ENCODE measurements at places on chromosomes 3 and 15.

DNA sequence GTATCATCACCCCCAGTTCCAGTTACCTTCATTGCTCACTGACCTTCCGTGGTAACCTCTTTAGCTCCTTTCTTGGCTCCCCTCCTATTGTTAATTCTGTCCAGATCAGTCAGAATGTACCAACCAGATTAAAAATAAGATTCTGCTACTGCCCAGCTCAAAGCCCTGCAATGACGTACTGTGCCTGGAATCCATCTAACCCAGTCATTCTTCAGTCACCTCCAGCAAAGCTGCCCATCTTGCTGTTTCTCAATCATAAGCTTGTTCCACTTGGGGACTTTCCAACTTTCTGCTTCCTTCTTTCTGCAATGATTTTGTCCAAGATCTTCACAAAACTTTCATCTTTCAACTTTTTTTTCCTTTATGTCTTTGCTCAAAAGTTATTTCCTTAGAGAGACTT lies 512.0 kb upstream of the ZNF385D start:
- no peak for DNase-seq

GRCh38 chr3:150346981-150347863 lies 60.9 kb upstream of the TSC22D2 start:
- no peak for DNase-seq

DNA sequence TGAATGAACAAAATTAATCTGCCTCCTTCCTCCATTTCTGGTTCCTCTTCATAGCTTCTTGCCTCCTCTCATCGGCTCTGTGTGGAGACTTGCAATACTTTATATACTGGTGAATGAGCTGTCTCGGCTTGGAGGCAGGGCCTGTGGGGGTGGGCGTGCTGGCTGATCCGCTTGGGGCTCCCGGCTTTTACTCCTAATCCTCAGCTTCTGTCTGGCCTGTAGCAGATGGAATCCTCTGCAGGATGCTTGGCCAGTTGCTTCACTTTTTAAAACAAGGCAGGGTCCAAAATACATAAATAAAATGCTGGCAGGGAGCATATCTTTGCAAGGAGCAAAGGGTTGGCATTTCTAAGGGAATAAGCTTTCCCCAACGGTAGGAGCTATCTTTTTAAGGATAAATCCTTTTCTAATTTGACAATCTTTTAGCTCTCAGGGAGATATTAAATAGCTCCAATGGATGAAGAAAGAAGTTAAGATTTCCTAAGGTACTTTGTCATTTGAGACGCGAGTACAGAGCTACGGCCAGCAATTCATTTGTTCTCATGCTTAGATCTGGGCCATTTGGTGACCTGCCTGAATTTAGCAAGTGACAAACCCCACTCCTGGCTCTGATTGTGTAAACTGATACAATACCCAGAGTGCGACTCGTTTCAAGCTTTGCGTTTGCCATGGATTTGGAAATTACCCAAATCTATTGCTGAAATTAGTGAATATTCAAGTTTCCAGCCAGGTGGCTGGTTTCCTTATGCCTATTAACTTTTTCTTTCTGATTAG lies 18.9 kb downstream of the SV2B start:
- DNase-seq, result no peak

DNA sequence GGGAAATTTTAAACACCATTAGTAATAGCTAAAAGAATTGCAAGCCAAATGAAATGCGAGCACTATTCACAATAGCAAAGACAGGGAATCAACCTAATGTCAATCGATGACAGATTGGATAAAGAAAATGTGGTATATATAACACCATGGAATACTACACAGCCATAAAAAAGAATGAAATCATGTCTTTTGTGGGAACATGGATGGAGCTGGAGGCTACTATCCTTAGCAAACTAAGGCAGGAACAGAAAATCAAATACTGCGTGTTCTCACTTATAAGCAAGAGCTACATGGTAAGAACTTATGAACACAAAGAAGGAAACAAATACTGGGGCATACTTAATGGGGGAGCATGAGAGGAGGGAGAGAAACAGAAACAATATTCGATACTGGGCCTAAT lies 85.2 kb downstream of the FMN1 start:
- no peak for DNase-seq

- DNase-seq, result peak; percentile 25
Observed at GRCh38 chr3:102129760-102130608, 280.7 kb downstream of the NFKBIZ start.

GRCh38 chr15:60130821-60131220 lies 126.7 kb downstream of the FOXB1 start:
- no peak for DNase-seq

GRCh38 chr3:175619369-175619768 lies 760.2 kb downstream of the NAALADL2 start:
- no peak for DNase-seq

DNA sequence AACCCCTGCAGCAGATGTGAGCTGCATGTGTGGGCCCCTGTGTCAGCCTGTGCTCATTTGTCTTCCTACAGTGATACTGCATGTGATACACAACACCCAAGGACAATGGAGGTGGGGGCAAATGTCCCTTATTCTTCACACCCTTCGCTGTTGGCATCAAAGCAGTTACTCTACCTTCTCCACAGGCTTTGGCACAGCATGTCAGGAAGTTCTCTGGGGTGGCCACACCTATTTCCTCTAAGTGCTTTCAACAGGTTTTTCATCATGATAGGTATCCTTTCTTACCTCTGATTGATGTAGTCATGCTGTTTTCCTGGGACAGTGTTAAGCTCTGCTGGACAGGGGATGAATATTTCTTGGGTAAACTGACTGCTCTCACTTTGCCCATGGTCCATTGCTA lies 29.5 kb downstream of the ZNF662 start:
- no peak for DNase-seq

DNA sequence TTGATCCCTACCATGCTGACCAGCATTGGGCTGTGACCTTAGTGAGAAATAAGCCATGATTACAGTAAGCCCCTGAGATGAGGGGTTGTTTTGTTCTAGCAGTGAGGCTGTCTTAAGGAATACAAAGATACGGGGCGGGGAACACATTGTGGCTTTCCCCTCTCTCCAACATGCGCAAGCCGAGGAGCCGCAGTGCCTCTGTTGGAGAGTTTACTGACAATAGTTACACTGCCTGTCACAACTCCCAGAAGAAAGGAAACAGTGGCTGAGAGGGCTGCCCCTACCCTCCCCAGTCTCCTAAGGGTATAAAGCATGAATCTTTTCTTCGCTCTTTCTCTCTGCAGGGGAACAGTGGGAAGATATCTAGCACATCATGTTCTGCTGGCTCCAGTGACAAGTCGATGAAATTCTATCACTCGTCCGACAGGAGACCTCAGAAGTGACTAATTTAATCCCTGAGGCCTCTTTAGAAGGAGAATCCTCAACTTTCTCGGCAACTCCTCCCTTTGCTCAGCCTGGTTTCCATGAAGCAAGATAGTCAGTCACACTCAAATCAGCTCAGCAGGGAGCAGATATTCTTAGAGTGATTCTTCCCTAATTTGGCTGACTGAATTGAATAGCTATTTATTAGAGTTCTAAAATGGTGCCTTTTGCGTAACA lies 409.0 kb upstream of the PROK2 start:
- no peak for DNase-seq

DNA sequence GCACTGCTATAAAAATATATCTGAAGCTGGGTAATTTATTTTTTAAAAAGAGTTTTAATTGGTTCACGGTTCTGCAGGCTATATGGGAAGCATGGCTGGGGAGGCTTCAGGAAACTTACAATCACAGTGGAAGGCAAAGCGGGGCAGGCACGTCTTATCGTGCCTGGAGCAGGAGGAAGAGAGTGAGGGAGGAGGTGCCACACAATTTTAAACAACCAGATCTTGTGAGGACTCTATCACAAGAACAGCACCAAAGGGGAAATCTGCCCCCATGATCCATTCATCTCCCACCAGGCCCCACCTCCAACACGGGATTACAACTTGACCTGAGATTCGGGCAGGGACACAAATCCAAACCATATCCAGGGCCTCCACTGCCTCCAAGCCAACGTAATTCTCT lies 75.0 kb downstream of the MCF2L2 start:
- no peak for DNase-seq

DNA sequence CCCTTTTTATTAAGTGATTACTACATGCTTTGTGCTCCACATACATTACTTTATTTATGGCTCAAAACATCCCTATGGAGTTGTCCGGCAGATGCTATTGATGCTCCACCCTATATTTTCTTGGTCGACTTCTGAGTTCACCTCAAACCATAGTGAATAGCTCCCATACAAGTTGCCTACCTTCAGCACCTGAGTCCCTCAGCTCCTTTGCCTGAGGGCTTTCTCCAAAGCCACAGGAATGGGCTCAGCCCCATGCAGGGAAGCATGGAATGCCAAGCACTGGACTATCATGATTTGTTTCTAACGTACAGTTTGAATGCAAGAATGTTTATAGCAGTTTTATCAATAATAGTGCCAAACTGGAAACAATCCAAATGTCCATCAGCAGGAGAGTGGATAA lies 124.8 kb upstream of the TNIK start:
- no peak for DNase-seq

GRCh38 chr3:48558493-48559134 lies 2.0 kb upstream of the PFKFB4 start:
- DNase-seq, result no peak

DNA sequence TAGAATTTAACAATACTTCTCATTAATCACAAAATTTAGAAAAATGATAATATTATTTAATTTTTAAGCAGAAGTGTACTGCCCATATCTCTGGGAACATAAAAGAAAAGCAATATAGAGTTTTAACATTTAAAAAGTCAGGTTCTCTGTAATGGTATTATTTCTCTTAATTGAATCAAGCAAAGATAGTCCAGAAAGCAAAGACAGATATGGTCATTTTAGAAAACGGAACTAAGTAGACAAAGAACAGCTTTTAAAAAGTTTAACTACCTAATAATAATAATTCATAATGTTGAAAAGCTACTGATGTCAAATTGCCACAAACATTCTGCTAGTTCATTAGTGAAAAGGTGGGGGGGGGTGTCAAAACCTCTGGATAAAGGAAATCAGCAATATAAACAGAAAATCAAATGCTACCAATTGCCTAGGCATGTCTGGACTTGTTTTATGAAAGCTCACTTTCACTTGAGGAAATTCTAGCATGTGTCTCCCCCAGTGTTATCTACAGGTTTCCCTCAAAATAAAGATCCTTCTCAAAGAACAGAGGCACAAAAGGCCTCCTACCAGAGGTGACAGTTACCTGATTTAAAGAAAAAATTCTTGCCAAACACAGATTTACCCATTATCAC lies 1.7 kb downstream of the ZMAT3 start:
- no peak for DNase-seq

DNA sequence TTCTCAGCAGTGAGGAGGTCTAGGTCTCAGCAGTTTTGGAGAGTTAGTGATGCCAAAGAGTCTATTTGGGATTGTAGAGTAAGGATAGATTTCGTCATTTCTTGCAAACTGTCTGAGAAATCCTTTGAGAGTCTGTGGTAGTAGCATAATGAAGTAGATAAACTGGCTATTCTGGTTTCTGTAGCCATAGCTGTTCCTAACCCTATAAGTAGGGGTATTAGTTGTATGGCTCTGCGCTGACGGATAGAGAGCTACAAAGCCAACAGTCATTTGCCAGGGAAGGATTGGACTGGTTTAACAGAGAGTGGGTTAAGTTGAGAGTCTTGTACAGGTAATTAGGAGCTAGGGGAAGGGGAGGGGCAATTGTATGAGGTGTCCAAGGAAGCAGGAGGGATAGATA lies 50.6 kb downstream of the KLHDC8B start:
- DNase-seq, result no peak
